ENCODE measurements at places on chromosomes 7 and 10.

DNA sequence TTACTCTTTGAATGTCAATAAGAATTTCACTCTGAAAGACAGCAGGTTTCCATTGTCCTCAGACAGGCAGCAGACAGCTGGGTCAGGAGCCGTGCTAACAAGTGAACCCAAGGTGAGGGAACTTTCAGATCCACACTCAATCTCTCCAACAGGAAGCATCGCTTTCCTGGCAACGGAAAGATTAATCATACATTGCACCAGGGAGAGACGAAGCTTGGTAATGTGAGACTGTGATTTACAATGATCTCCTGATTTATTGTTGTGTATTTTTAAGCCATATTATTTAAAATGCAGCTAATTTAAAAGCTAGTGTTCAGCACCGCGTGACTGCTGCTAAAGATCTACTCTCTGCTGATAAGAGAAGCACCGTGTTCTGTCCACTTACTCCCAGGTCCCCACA lies 17.5 kb upstream of the NOM1 start:
- peak; percentile 65 for DNase-seq

- peak; percentile 91 for DNase-seq
Observed at GRCh38 chr10:29811751-29812427, 177.1 kb upstream of the SVIL start.

GRCh38 chr7:131109759-131110296 lies 217.8 kb upstream of the MKLN1 start:
- peak; percentile 91 for DNase-seq

- DNase-seq, result no peak
Observed at GRCh38 chr7:72023926-72024325, 388.2 kb downstream of the CALN1 start.

Data from fibroblast of pulmonary artery (primary cell).